ENCODE measurements at places on chromosomes 4 and X.

GRCh38 chr4:71537551-71538065 lies 198.8 kb downstream of the SLC4A4 start:
- DNase-seq = no peak

- no peak for DNase-seq
These were observed at the start of gene CYTL1 for GRCh38 chr4:5019274-5019673. Gene CYTL1, minus strand, starts transcription at chr4:5019458. Its CDS starts 13 bp downstream, at chr4:5019445.

- DNase-seq = no peak
These were observed 573.1 kb upstream of the POU3F4 start for GRCh38 chrX:82934980-82935379.

- no peak for DNase-seq
These were observed 298.7 kb downstream of the C4orf33 start for GRCh38 chr4:129394635-129395034.
